ENCODE measurements at places on chromosomes 5 and 9.
A peak's percentile ranks its signal among the peaks of the same experiment; 100 is the strongest.

GRCh38 chr5:157947156-157947555 lies 88.2 kb upstream of the CLINT1 start:
- ATAC-seq = no peak

DNA sequence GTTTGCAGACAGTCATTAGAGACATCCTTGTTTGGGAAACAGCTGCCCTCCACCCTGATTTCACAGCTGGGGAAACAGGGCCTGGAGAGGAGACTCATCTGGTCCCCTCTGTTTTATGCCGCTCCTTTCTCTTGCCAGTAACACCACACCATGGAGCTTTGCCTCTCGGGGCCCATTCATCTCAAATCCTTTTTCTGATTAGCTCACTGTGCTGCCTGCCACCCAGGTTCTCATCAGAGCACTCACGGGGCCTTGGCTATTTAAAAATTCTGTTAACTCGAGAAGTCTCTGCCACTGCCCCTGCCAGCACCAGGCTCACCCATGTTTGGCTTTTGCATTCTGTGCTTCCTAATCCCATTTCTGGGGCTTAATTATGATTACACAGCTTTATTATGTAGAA lies 36.8 kb upstream of the C5orf58 start:
- ATAC-seq = no peak

GRCh38 chr5:10760096-10760920 lies 726 bp downstream of the DAP start:
- ATAC-seq = peak; percentile 39

- ATAC-seq = no peak
Observed at GRCh38 chr9:35397216-35397698, 92.7 kb upstream of the RUSC2 start.

DNA sequence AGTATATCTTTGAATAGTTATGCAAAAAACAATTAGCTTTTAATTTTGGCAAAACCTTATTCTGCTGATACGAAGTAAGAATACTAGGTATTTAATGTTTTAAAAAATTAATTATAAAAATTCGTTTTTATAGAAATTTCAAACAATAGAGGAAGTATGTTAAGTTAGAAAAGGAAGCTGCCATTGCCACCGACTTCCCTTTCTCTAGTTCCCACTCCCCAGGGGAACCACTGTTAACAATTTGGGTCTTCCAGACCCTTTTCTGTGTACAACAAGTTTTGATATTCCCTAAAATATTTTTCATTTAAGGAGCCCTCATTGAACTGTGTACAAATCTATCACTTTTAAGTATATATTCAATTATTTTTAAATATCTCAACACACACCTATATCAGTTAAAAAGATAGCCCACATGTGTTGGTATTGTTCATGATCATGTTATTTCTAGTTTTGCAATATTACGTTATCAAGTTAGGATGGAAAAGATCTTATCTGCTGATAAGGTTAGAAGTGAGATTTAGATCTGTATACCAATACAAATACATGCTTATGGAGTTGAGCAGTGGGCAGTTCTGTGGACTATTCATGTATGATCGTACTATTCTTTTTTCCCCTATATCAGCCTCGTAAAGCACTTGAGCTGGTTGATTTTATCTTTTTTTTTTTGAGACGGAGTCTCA lies 25.9 kb downstream of the NDFIP1 start:
- ATAC-seq = no peak

DNA sequence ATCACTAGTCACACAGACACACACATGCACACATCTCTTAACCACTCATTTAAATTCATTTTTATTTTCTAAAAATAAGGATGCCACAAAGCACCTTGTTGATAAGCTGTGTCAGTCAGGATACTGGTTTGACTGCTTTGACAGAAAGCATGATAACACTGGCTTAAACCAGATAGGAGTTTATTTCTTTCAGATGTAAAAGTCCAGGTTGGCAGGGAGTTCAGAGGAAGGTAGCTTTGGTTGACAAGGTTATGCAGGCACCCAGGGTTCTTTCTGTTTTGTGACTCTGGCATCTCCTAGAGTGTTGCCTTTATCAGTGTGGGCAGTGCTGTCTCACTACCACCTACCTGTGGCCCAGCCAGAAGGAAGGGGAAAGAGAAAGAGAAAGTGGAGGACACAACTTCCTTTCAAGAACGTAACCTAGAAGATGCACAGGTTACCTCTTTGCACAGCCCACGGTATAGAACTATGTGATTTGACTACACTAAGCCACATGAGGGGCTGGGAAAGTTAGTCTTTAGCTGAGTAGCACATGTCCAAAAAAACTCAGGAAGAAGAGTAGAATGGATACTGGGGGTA lies 334.7 kb downstream of the OSTF1 start:
- no peak for ATAC-seq

DNA sequence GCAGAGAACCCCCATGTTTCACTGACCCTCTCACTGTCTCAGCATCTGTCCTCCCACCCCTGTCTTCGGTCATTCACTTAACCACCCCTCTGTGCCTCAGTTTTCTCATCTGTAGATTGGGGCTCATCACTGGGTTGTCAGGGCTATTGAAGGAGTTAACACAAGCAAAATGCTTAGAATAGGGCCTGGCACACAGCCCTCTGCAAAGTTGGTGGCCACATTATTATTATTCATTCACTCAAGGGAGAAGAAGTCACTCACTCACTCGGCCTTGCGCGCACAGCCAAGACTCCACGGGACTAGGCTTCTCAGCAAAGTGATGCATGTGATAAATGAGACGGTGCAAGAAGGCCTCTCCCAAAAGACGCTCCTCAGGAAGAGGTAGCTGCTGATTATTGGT lies 8.0 kb downstream of the PDGFRB start:
- ATAC-seq = no peak

All from esophagus mucosa (tissue), 1 donor.